ENCODE measurements at places on chromosomes 16 and 17.

- no peak for DNase-seq
These were observed 58.3 kb downstream of the PRMT7 start for GRCh38 chr16:68369168-68369567.

GRCh38 chr17:47735536-47736011 lies 2.5 kb downstream of the TBX21 start:
- DNase-seq = no peak

- no peak for DNase-seq
These were observed 49.2 kb upstream of the NLK start for GRCh38 chr17:27993161-27993695.

DNA sequence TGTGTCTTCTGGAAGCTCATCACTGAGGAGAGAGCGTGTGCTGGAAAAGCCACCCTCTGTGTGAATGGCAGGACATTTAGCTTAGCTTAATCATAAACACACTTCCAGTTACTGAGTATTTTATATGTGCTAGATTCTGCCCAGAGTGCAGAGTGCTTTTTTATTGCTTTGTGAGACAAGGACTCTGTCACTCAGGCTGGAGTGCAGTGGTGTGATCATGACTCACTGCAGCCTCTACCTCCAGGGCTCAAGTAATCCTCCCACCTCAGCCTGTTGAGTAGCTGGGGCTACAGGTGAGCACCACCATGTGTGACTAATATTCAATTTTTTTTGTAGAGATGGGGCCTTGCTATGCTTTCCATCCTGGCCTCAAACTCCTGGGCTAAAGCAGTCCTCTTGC lies 61.4 kb upstream of the IRX3 start:
- DNase-seq = no peak

- no peak for DNase-seq
These were observed 311 bp upstream of the KDM8 start for GRCh38 chr16:27202923-27203506.

DNA sequence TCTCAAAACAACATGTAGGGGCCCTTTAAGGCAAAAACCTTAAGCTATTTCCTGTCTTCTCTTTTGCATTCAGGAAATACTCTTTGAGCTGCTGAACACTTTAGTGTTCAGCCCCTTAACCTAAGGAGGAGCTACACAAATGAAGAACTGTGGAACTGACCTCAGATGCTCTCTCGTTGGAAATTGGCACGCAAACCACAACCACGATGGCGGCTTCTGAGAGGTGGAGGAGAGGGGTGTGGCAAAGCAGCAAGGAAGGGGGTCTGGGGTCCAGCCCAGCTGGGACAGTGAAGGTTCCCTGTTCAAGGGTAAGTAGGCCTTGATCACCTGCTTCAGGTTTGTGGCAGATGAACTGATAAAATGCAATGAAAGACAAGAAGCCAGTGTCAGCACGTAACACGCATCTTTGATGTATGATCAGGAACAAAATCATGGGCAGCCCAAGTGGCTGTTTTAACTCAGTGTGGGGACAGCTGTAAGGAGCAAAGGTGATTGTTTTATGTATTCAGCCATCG lies 291.6 kb upstream of the TNRC6C start:
- DNase-seq = no peak

- no peak for DNase-seq
These were observed 1.1 kb upstream of the ADGRG1 start for GRCh38 chr16:57627184-57627871.

GRCh38 chr17:77354420-77354669 lies 213.6 kb downstream of the SEC14L1 start:
- no peak for DNase-seq

GRCh38 chr17:42989141-42989540 lies 8.8 kb downstream of the RUNDC1 start:
- no peak for DNase-seq

DNA sequence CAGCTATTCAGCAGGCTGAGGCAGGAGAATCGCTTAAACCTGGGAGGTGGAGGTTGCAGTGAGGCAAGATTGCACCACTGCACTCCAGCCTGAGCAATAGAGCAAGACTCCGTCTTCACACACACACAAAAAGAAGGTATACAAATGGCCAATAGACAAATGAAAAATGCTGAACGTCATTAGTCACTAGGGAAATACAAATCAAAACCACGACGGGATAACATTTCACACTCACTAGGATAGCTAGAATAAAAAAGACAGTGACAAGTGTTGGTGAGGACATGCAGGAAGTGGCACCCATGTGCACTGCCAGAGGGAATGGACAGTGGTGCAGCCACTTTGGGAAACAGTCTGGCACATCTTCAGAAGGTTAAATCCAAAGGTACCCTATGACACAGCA lies 172.9 kb downstream of the FTO start:
- no peak for DNase-seq

GRCh38 chr16:74221828-74222227 lies 74.8 kb upstream of the PSMD7 start:
- DNase-seq = no peak

DNA sequence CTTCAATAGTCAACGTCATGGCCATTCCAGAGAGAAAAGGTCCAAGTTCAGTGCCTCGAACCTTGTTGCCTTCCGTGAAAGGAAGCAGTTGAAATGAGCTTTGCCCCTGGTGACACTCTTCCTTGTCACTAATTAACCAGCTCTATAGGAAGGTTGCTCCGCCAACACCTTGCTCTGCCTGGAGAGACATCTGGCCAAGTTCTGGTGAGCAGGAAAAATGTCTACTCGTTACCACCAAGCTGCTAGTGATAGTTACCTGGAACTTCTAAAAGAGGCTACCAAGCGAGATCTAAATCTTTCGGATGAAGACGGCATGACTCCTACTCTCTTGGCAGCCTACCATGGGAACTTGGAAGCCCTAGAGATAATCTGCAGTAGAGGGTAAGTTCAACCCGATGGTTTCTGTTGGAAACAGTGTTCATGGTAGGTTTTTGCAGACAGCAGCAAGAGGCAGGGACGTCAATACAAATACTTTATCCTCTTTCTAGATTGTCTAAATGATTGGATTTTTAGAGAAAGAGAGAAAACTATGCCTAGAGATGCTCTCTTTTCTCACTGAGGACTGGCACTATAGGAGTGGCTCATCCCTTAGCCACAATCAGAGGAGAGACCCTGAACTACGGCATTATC lies at the start of gene ANKS4B:
Gene ANKS4B (plus strand): TSS at position 179 of the 630 bp plus-strand sequence. CDS start 39 bp downstream, at position 218.
- no peak for DNase-seq

Measured in activated naive CD4-positive, alpha-beta T cell (primary cell).